Cardiac muscle cell (in vitro differentiated cells and primary cell): ENCODE measurements at places on chromosomes 2 and 18. TPM values are rescaled to one million over a fixed set of nuclear protein-coding genes. Genes with fewer than 3 reads are reported as not detected.

DNA sequence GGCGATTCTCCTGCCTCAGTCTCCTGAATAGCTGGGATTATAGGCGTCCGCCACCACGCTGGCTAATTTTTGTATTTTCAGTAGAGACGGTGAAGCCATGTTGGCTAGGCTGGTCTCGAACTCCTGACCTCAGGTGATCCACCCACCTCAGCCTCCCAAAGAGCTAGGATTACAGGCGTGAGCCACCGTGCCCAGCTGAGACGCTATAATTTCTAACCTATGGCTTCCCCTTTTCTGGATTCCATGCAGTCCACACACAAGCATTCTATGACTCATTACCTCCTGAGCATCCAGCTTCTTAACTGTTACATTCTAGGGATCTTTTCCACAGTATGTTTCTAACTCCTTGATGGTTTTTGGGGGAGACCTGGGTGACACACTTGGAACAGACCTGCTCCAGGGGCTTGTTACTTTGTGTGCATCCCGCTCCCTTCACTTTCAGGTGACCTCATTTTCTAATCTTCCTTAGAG, 11.8 kb upstream of the KCMF1 start:
- no peak for DNase-seq

The HSBP1L1 gene
- total RNA-seq: 2.5 and 6.3 TPM in 2 replicates

The FEV gene
- not detected in 2 replicates for total RNA-seq

GRCh38 chr18:11808001-11808855, 43.0 kb upstream of the CHMP1B start:
- no peak for DNase-seq

DNA sequence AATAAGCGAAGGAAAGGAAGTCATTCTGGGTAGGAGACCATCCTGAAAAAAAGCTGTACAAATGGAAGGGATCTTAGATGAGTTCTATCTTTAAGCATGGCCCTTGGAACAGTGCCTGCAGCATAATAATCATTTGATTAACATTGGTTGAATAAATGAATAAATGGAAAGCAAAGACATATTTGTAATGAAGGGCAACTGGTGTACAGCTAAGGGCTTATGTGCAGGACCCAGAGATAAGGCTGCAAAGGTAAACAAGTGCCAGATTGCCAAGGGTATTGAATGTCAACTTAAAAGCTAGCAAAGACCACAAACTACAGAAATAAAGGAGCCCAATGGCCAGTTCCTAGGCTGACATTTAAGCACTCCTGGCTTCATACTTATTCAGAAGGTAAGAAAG, 19.4 kb downstream of the IMMT start:
- no peak for DNase-seq

The FAM124B gene
- total RNA-seq: 0.30 TPM in 1 of 2 replicates, not detected in the other

DNA sequence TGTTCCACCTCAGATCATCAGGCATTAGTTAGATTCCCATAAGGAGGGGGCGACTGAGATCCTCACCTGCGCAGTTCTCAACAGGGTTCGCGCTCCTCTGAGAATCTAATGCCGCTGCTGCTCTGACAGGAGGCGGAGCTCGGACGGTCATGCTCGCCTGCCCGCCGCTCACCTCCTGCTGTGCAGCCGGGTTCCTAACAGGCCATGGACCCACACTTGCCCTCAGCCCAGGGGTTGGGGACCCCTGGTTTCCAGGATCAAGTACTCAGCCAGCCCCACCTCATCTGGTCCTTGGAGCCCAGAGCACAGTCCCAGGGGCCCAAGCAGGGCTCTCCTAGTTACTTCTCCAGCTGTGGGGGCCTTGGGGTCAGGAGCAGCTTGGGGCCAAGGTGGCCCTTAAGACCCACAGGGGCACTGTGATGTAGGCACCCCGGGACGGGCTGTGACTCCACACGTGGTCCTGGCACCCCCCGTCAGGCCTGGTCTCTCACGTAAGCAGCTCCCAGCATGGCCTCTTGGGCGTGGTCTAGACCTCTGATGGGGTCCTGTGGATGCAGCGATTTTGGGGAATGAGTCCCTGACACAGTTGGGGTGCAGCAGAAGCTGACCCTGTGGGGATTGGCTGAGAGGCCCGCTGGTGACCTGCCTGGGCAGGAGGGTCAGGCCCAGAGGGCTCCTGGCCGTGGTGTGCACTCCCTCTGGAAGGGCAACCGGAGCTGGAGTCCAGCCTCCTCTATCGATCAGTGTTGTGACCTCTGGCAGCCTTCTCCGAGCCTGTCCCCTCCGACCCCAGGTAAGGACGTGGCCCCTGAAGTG, 28.3 kb upstream of the OTOS start:
- DNase-seq: no peak

GRCh38 chr2:59217360-59217759, 976.2 kb upstream of the FANCL start:
- DNase-seq: no peak

GRCh38 chr18:9065864-9066263, 36.6 kb upstream of the NDUFV2 start:
- no peak for DNase-seq

- DNase-seq: peak; percentile 74
Observed at GRCh38 chr18:49460976-49461601, 644 bp upstream of the DYM start.

DNA sequence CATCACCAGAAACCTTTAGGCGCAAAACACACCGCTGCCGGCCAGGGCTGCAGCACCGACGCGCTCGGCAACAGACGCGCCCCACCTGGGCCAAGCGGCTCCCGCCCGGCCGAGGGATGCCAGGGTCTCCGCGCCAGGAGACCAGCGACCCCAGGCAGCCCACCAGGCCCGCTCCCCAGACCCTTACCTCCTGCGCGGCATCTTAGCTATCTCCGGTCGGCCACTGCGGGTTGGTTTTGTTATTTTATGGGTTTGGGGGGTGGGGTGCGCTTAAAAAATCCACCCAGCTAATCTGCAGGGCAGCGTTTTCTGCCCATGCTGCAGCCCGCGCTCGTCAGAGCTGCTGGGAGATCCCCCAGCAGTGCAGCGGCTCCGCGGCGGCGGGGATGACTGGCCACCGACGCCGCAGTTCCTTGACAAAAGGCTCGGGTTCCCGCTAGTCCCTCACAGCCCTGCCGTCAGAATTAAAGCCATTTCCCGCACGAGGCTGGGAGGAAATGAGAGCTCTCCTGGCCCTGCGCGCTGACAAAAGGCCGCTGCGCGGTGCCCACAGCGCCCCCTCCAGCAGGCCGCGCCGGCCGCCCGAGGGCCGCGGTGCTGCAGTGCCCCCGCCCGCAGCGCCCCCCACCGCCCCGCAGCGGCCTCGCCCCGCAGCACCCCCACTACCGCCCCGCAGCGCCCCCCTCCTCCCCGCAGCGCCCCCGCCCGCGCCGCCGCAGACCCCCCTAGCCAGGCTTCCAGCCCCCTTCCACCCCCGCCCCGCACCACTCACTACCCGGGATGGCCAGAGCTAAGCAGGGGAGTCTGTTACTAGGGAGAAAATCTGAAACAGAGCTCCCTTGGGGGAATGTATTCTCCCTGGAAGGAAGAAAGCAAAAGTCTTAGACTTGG, at the start of gene ADD2:
Gene ADD2, minus strand, starts transcription at position 502 of the 891 bp plus-strand sequence. CDS start 61,792 bp downstream, outside the sequence.
- DNase-seq: peak; percentile 42

The EVA1A gene
- 0.51 and 0.53 TPM in 2 replicates for total RNA-seq

- DNase-seq: no peak
Observed at GRCh38 chr2:38093527-38094165, 17.7 kb upstream of the CYP1B1 start.

GRCh38 chr2:160427629-160428404, 65.8 kb downstream of the RBMS1 start:
- no peak for DNase-seq

- no peak for DNase-seq
Observed at GRCh38 chr18:27728659-27729058, 448.3 kb downstream of the CDH2 start.

The MYO7B gene
- total RNA-seq: 0.06 TPM in 1 of 2 replicates, not detected in the other

GRCh38 chr18:55509631-55510324, 78.2 kb downstream of the TCF4 start:
- peak; percentile 21 for DNase-seq

DNA sequence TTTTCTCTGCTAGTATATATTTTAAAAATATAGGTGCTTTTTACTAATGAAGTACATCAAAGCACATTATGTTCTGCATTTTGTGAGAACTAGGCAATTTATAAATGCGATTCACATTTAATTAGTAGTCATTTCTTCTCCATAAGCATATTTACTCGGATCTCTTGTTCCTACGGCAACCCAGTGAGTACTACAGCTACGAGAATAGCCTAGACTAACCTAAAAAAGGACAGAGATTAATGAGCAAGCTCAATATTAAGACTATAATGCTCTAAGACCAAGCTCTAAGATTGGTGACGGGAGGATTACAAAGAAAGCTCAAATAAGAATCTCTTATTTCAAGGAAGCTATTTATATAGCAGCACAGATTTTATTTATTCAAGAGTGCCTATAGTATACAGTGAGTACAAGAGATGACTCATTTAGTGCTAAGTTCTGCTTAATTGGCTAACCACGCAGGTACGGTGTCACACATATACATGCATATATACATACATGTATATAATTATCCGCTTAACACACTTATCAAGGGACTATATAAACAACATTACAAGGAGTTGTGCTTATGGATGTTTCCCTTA, 364.7 kb downstream of the GPD2 start:
- DNase-seq: no peak

The ZC3H6 gene
- total RNA-seq: 4.5 and 10.7 TPM in 2 replicates

DNA sequence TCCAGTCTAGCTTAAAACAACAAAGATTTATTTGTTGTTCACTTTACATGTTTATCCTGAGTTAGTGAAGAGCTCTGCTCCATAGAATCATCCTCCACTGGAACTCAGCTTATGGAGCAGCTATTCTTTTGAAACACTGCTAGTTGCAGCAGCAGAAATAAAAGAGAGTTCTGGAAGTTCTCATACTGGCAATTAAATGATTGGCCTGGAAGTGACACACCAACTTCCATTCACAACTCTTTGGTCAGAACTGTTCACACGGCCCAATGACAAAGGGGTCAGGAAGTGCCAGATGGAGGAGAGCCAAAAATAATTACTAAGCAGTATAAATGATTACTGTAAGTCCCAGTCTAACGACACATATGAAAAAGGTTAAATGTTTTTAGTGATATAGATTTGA, 39.1 kb downstream of the FBXO11 start:
- peak; percentile 87 for DNase-seq

DNA sequence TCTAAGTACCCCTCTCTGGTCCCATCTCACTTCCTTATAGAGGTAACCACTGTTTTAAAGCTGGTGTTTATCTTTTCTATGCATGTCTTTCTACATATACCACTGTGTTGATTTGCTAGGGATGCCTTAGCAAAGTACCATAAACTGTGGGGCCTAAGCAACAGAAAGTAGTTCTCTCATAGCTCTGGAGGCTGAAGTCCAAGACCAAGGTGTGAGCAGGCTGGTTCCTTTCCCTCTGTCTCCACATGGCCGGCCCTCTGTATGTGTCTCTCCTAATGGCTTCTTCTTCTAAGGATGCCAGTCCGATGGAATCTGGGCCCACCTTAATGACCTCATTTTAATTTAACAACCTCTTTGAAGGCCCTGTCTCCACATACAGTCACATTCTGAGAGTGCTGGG, 40.8 kb upstream of the ROCK2 start:
- DNase-seq: no peak

GRCh38 chr2:223787358-223787757, 50.0 kb downstream of the AP1S3 start:
- DNase-seq: no peak

The RAD51AP2 gene
- 0.04 and 0.12 TPM in 2 replicates for total RNA-seq

DNA sequence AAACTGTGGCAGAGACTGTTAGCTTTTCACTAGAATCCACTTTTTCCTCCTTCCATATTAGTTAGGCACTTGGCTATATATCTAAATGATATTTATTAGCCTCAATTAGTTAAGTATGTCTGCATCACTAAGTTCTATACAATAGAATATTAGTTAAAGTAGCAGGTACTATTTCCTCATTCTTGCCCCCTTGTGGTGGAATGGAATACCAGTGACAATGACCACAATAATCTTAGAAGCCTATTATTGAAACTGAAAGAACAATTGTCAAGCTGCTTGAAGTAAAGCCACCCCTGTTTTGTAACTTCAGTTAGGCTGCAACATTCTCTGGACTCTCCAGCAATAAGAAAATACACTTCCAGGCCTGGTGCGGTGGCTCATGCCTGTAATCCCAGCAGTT, 476.3 kb upstream of the VWC2L start:
- peak; percentile 16 for DNase-seq

The SLC9A2 gene
- 0.18 and 0.39 TPM in 2 replicates for total RNA-seq

GRCh38 chr2:126979039-126980003, 80.6 kb downstream of the TEX51 start:
- no peak for DNase-seq

- DNase-seq: peak; percentile 97
Observed at GRCh38 chr2:162092658-162093556, 18.9 kb upstream of the DPP4 start.

- no peak for DNase-seq
Observed at GRCh38 chr2:43028188-43028587, 198.2 kb downstream of the ZFP36L2 start.

GRCh38 chr2:174683392-174683759, 80.9 kb downstream of the CHRNA1 start:
- DNase-seq: peak; percentile 20

GRCh38 chr2:103859238-103859637, 994.7 kb upstream of the POU3F3 start:
- DNase-seq: no peak

DNA sequence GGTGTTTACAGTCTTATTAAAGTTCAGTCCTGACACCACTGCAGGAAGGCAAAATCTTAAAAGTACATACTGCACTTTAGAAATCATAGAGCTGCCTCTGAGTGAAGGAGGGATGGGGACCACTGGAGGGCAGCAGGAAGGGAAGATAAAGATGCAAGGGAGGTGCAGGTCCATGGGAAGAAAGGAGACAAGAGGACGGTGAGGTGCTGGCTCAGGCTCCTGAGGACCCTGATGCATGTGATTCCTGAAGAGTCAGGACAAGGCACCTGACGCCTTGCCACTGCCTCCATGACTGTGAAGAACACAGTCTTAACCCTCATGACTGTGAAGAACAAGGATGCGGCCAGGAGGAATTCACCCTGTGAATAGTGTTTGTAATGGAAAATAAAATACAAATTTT, 116.2 kb upstream of the NPAS2 start:
- DNase-seq: no peak

The HOXD13 gene
- not detected in 2 replicates for total RNA-seq

DNA sequence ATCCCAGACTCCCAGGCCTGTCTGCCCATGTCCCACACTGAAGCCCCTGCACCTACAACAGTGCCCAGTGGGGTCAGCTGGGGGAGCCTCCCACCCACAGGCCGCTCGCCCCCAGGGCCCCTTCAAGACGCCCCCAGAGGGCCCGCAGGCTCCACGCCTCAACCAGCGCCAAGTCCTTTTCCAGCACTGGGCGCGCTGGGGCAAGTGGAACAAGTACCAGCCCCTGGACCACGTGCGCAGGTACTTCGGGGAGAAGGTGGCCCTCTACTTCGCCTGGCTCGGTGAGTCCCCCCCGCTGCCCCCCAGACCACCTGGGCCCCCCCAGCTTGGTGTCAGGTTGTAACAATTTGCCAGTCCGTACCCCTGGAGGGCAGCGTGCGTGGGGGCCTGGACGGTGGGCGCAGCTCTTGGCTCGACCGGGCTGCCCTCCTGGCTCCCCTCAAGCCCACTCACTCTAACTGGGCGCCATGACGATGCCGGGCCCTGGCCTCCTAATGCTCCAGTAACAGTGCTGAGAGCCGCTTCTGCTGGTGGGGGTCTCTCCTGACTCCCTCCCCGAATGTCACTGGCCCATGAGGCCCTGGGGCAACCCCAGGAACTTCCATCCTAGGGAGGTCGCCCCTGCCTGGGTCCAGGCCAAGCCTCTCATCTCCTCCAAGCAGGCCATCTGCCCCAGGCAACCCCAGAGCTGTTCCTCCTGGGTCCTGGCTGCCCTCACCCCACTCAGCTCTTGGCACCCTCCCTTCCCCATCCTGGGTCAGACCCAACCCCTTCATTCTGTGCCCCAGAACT, 14.9 kb downstream of the ANO7 start:
- no peak for DNase-seq

The ASPRV1 gene
- total RNA-seq: 3.8 TPM in 2 replicates
